ENCODE measurements at places on chromosomes 11 and 22. TPM values are rescaled to one million over a fixed set of nuclear protein-coding genes. Genes with fewer than 3 reads are reported as not detected.

GRCh38 chr11:115450519-115450918 lies 53.7 kb downstream of the CADM1 start:
- no peak for DNase-seq

DNA sequence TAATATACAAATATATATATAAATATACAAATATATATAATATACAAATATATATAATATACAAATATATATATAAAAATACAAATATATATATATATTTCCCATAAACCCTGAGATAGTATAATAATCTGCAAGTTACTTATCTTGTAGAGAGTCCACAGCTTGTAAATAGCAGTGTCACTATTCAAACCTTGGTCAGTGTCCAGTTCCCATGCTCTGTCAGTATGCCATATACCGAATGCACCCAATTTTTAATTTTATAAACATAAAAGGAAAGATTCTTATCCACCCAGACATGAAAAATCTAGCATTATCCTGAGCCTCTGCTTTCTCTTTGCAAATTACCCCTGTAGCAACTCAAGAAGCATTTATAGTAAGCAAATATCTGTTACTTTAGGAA lies 21.6 kb upstream of the CTSC start:
- no peak for DNase-seq

- DNase-seq: no peak
Observed at GRCh38 chr11:60307507-60308195, 19.4 kb upstream of the MS4A6E start.

DNA sequence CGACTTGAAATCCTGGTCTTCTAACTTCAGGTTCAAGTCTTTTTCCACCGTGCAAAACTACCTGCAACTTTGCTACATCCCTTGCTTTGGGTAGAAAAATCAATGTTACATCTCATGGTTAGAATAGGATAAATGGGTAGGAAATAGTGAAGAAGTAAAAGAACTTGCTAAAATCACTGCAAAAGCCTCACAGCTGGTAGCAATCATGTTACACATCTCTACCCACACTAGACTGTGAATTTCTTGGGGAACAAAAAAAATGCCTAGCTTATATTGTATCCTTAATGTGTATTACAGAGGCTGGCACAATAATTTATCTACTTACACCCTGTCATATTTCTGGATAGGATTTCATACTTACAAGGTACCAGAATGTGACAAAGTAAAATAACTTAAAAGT lies 133.8 kb downstream of the FAM181B start:
- no peak for DNase-seq

The NRGN gene
- 2.4 TPM for total RNA-seq

- no peak for DNase-seq
Observed at GRCh38 chr11:83760932-83761331, 474.8 kb upstream of the CCDC90B start.

The RIBC2 gene
- total RNA-seq: 0.58 TPM

DNA sequence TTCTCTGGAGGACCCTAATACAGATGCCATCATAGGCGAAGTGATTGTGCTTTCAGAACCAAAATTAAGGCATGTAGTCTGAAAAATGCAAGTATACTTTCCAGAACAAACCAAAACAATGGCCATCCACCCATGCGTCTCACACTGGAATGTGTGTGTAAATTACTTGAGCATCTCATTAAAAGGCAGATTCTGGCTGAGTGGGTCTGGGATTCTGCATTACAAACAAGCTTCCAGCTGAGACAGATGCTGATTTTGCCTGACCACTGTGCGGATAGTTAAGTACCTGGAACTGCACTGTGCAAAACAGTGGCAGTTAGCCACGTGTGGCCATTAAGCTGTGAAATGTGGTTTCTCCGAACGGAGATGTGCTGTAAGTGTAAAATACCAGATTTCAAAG lies 26.2 kb downstream of the RRP7A start:
- DNase-seq: no peak

DNA sequence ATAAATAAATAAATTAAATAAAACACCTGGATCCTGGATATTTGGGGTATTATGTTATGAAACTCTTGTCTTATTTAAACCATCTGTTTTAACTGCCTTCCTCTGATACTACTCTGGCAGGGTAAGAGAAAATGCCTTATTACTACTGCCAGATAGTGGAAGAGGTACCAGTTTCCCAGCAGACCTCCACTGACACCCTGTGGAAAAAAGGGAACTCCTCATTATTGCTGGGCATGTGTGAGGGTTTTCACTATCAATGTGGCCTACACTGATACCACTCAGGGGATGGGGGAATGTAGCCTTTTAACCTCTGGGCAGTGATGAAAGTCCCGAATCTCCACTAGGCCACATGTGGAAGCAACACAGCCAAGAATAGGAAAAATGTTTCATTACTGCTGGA lies 121.0 kb downstream of the LUZP2 start:
- no peak for DNase-seq

DNA sequence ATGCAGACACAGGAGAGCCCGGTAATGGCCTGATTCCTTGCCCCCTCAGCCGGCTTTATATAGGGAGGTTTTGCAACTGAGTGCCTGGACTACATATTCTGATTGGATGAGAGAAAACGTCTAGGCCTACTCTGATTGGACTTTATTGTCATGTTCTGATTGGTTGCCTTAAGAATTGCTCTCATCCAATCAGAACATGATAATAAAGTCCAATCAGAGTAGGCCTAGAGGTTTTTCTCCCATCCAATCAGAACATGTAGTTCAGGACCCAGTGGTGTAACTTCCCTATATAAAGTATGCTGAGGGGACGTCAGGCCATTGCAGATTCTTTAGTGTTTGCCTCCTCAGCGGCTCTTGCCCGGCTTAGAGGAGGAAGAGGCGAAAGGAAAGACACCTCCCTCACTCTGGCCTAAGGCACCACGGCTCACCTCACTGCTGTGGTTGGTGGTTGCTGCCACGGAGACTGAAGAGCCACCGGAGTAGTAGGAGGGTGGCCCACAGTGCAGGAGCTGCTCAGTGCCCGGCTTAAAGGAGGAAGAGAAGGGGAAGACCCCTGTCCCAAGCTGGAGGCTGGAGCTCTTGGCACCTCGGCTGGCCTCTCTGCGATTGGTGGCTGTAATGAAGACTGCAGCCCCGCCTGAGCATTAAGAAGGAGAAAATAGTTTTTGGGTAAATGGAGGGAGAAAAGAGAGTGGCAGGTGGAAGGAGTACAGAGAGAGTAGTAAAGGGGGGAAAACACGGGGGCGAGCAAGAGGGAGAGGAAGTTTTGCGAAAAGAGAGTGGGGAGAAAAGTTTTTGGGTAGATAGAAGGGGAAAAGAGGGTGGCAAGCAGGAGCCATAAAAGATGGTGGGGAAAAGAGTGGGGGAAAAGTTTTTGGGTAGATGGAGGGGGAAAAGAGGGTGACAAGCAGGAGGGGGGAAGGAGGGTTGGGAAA lies 116.7 kb upstream of the SERPIND1 start:
- peak; percentile 17 for DNase-seq

GRCh38 chr11:120211522-120212258 lies 858 bp downstream of the OAF start:
- no peak for DNase-seq

DNA sequence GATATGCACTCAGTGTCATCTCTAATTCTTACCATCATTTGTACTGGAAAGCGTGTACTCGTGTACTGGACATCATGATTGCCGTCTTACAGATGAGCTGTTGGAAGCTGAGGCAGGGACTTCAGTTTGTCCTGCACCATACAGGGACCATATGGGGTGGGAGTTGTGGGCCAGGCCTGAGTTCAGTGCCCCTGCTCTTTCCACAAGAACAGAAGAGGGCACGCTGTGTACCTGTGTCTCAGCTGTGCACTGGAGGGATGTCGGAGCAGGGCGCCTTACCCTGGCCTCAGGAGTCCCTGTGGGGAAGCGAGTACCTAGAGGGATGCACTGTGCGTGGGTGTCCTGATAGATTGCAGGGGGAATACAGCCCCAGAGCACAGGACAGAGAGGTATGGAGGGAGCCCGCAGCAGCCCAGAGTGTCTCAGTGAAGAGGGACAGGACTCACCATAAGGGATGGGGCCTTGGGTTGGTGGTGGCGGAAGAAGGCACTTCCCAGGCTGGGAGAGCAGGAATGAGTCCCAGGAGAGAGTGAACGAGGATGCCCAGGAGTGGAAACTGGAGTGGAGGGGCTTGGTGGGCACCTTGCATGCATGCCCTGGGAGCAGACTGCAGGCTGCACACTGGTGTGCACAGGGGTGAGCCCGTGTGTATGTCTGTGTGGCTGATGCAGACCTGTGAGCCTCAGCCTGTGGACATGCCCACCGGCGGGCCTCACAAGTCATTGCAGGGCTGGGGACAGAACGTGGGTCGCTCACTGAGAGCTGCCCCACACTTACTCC lies 329.7 kb downstream of the TBC1D22A start:
- no peak for DNase-seq

DNA sequence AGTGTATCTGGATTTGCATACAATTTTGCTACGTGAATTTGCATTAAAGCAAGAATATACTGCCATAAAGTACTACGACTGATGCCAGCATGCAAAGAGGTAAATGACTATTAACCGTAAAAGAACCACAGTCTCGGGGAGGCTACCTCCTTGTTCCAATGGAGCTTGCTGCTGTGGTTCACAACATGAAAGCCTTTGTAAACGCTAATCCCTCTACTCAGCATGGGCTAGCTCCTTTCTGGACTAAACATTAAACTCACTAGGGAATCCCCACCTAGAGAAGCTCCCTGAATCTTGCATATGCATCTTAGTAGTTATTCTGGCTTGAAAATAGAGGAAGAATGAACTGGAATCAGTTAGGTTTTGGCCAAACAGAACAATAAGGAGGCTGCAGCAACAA lies 60.5 kb upstream of the ARHGAP32 start:
- no peak for DNase-seq

The OR4C11 gene
- not detected for total RNA-seq

- DNase-seq: no peak
Observed at GRCh38 chr11:18010977-18011586, 1.8 kb downstream of the SERGEF start.

The FOLR2 gene
- not detected for total RNA-seq

The RTN4R gene
- total RNA-seq: 0.63 TPM

GRCh38 chr22:40309631-40310030 lies 36.7 kb upstream of the ADSL start:
- DNase-seq: no peak

GRCh38 chr11:110141812-110142211 lies 48.6 kb downstream of the ZC3H12C start:
- DNase-seq: no peak

DNA sequence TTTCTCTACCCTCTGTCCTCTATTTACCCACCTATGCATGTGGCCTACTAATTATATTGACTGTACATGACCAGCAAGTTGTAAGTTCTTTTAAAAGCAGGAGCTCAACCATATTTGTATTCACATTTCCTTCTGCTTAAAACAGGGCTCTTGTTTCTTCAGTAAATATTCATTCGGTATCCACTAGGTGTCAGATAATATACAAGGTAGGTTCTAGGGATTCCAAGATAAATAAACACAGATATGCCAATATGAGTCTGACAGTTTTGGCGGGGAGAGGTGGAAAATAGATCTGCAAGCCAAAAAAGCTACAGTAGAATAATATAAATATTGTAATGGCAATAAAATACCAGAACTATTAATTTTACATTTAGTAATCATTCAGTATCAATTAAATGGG lies 15.3 kb upstream of the RAB30 start:
- DNase-seq: peak; percentile 29

GRCh38 chr11:78319453-78319955 lies 98.1 kb downstream of the GAB2 start:
- DNase-seq: no peak

DNA sequence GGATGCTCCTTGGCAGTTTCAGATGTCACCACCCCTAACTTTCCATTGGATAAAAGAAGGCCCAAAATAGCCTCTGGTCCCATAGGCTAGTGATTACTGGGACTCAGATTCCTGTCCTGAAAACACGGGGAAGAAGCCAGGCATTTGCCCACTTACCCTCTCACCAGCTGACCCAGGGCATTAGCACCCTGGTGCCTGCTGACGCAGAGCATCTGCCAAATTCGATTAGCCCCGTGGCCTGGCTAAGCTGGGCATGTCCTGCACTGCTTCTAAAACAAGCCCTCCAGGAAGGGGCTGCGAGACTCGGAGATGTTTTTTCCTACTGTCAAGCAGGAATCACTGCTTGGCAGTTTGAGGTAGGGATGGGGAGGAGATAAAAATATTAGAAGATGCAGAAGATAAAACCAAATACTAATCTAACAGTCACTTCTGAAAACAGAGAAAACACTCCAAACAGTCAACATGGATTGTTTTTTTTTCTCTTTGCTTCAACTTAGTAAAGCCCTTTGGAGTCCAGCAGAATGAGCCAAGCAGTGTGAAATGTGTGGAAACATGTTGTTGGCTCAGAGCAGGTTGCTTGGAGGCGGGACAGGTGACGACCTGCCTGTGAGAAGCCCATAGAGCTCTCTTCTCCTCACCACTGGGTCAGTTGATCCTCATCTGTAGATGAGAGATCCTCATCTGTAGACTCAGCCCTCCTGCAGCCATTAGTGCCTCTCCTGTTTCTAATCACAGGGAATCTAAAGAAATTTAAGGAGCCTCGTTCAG lies 54.0 kb downstream of the BDNF start:
- DNase-seq: no peak

All from LHCN-M2 (cell line).